Activated T-cell treated with anti-CD3 and anti-CD28 coated beads for 24 hours (primary cell): ENCODE measurements at places on chromosomes 7 and 10.

- no peak for DNase-seq
Observed at GRCh38 chr10:114908896-114909295, 29.1 kb upstream of the TRUB1 start.

DNA sequence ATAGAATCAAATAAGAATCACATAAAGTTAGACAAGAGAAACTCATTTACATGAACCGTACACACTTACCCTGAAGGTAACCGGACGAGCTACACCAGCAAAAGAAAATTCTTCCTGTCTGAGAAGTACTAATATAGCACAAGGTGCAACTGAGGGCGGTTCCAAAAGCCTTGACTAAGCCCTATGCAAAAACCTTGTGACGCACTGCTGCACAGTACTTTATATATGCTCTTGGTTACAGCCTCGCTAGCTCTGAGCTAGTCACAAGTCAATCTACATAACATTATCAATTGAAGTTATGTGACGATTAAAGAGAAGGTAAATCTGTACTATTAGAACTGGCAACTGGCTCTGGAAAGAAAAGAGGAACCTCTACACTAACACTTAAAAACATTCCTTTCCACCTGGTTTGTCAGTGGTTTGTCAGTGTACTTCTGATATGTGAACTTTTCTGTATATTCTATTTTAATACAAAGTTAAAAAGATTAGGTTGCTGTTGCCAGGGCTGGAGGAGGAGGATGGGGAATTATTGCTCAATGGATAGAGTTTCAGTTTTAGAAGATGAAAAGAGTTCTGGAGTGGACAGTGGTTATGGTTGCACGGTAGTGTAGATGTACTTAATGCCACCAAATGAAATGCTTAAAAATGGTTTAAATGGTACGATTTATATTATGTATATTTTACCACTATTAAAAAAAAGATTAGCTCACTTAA is 21.6 kb downstream of the NT5C3A start:
- peak; percentile 49 for DNase-seq

GRCh38 chr7:99363286-99363685 is 11.2 kb upstream of the ARPC1B start:
- no peak for DNase-seq

DNA sequence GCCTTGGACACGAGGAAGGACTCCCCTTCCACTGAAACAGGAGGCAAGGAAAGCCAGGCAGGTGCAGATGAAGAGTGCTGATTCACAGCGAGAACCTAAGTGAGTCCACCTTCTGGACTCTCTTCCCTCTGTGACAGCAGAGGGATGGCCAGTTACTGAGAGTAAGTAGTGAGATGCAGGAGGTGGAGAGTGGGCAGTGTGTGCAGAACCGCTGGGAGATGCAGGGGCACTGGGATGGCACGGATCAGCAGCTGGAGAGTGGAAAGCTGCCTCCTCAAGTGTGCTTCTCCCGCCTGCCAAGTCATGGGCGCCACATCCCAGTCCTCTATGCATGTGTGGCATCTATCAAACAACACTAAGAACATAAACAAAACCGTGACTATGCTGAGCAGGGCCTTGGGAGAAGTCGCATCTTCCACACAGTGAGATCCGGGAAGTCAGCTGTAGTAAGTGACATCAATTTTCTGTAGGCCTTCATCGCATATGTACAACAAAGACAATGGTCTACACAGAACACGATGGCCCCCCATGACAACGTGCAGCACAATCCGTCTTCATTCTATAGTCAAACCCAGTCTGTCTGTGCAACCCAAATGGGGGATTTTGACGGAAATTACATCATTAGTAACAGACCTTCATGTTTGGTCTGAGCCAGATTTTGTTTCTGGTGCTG is 217.4 kb upstream of the KLF14 start:
- no peak for DNase-seq

- no peak for DNase-seq
Observed at GRCh38 chr7:39504963-39505362, 61.2 kb upstream of the YAE1 start.

- no peak for DNase-seq
Observed at GRCh38 chr7:158613481-158613880, 25.9 kb upstream of the PTPRN2 start.

DNA sequence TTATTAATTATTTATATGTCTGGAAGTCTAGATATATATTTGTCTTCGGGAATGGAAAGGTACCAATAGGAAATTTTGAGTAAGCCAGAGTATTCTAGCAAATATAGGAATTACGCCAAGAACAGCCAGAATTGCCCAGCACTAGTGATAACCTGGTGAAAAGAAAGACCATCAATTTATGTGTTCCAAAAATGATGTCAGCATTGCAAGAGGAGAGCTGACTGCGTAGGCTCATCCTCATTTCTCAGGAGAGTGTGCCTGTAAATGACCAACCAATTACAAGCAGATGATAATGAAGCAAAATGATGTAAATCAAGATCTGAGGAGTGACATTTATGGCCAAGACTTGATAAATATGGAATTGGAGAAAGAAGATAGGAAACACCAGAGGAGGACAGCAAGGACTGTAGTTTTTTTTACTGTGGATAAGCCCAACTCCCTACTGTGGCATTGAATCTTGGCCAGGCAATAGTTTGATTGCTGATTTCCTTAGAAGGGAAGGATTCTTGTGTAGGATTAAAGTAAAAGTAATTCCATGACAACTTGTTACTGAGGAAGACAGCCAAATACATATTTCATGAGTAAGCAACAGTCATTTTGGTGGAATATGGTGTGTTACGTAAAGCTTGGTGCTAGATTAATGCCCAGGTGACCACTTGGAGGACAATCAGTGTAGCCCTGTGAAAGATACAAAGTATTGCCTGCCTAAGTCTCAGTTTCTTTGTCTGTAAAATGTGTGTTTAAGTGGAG is 590.8 kb downstream of the AUTS2 start:
- no peak for DNase-seq

DNA sequence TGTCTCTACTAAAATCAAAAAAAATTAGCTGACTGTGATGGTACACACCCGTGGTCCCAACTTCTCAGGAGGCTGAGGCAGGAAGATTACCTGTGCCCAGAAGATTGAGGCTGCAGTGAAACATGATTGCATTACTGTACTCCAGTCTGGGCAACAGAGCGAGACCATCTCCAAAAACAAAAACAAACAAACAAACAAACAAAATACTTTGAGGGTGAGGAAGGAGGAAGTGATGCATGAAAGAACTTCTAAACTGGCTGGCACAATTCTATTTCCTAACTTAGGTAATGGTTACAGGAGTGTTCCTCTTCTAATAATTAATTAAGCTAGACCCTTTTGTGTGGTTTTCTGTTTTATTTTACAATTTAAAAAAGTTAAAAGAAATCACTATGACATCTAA is 15.5 kb downstream of the WAPL start:
- DNase-seq = no peak

GRCh38 chr7:33601101-33601500 is 304.2 kb upstream of the BMPER start:
- DNase-seq = no peak

DNA sequence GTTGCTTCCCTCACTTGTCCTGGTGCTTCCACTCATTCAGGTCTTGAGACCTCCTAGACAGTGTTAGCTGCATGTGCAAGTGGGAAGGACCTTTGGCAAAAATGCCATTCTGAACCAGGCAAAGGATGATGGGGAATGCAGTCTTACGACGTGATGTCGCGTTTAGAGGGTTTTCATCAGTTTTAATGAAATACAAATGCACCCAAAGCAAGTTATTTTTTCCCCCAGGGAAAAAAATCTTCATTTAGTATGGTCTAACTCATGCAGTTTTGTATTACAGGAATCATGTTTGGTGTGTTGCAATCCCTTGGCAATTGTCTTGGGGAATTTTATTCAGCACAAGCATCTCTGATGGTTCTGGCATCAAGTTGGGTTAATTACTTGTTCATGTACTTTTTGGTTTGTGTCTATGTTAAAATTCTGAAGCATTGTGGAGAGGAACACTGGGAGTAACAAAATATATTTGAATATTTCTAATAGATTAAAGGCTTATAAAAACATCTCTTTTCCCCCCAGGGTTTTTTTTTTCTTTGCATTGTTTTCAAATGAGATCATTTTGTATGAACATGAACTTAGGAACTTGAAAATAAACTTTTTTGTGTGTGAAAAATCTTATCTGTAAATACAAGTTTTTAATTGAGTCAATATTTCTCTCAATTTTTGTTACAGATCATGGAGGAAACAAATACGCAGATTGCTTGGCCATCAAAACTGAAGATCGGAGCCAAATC is 188.9 kb downstream of the BICC1 start:
- DNase-seq = no peak

DNA sequence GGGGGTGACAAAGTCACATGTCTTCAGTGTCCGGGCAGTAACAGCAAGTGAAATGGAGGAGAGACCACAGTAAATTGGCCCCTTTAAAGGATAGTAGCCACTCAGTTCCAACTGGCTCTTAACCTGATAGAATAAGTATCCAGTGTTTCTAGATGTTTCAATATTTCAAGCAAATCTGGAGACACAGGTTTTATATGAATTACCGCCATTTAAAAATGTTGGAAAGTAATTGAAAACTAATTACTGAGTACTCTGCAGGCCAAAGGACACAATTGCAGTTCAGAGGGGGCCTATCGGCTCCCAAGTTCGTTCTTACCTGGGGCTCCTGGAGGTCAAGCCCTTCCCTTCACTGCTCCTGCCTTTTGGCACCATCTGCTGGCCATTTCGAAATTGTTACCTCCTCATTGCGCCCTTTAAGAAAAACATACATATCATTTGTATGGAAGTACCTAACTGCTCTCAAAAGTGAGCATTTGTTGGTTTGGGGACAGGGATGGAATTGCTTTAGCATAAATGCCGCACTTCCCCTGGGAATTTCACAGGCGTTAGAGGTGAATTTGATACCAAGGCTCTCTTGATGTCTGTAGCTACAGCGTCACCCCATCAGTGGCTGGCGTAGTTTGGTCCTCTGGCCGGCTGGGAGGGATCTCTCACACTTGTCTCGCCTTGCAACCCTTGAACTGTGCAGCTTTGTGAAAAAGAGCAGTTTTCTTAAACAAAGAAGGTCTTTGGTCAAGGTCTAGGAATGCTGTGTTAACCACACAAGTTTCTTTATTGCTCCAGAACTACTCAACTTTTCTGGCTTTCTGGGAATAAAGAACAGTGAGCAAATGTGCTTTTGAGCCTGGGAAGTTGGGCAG is 220.0 kb downstream of the ARHGAP21 start:
- DNase-seq = peak; percentile 15

DNA sequence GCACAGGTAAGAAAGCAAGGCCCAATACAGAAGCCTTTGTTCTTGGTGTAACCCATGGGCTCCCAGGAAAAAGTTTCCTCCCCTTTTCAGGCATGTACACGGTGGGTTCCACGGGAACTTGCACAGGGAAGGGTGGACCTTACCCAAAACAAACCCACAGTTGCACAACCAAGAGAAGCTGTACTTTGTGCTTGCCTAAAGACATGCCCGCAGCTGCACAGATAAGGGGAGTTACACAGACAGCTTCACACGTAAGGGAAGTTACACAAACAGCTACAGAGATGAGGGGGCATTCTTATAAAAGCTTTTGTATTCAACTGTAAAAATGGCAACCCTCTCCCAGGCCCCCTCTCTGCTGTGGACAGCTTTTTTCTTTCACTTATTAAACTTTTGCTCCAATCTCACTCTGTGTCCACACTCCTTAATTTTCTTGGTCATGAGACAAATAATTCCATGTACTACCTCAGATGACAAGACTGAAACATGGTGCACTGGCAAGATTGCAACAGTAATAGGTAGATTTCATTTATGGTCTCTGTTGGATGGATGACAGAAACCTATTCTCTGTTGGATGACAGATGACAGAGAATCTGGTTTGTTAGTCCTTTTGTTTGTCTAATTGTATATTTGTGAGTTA is 72.9 kb downstream of the ATE1 start:
- no peak for DNase-seq

- DNase-seq = no peak
Observed at GRCh38 chr10:8095959-8096358, 41.5 kb downstream of the GATA3 start.

GRCh38 chr7:28174901-28175661 is 5.5 kb downstream of the JAZF1 start:
- DNase-seq = no peak

DNA sequence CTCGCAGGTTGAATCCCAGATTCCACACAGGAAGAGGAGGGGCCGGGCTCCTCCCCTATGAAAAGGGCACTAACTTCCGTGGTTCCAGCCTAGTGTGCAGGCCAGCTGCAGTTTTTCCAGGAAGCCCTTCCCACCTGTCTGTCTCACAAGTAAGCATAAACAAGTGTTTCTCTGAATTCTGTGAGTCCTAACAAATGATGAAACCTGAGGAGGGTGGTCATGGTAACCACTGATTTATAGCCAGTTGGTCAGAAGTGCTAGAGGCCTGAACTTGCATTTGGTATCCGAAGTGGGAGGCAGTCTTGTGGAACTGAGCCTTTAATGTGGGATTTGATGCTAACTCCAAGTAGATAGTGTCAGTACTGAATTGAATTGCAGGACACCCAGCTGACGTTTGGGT is 54.7 kb upstream of the STEAP4 start:
- no peak for DNase-seq

GRCh38 chr10:22621726-22622125 is 92.7 kb downstream of the PIP4K2A start:
- DNase-seq = no peak

GRCh38 chr7:80781561-80781979 is 137.3 kb downstream of the SEMA3C start:
- no peak for DNase-seq

DNA sequence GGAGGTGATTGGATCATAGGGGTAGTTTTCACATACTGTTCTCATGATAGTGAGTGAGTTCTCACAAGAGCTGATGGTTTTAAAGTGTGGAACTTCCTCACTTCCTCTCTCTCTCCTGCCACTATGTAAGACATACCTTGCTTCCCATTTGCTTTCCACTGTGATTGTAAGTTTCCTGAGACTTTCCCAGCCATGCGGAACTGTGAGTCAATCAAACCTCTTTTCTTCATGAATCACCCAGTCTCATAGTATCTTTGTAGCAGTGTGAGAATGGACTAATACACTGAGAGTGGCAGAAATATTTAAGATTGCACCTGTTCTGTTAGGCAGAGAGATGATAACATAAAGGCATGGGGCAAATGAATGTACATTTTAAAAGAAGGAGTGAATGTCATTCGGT is 507.8 kb downstream of the SORCS3 start:
- no peak for DNase-seq

DNA sequence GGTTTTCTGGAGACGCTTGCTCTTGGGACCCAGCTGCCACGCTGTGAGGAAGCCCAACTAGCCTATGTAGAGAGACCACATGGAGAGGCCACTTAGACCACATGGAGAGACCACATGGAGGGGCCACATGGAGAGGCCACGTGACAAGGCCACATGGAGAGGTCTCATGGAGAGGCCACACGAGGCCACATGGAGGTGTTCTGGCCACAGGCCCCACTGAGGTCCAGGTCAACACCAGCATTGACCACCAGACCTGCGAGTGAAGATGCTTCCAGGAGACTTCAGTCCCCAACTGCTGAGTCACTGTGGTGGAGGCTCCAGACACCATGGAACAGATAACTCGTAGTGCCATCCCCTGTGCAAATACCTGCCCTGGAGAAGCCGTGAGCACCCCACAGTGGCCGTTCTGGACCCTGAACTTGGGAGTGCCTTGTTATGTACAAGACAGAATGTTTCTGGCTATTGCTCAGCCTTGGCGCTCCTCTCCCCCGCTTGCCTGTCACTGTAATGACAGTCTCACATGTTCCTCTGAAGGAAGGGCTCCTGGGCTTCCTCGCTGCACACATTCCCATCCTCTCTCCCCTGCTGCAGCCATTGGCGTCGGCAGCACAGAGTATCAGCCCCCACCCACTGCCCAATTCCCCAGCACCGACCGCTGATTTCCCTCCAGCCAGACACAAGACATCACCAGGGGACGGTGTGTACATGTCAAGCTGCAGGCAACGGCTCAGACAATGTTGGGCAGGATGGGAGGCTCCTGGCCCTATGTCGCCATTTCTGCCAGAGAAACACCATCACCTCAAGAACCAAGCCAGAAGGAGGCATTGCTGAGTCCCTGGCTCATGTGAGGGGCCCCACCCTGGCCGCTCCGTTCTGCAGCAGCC is 49.0 kb upstream of the TNRC18 start:
- no peak for DNase-seq
